WTC11 (cell line): ENCODE measurements at places on chromosomes 1 and 21. TPM values are rescaled to one million over a fixed set of nuclear protein-coding genes. Genes with fewer than 3 reads are reported as not detected.

DNA sequence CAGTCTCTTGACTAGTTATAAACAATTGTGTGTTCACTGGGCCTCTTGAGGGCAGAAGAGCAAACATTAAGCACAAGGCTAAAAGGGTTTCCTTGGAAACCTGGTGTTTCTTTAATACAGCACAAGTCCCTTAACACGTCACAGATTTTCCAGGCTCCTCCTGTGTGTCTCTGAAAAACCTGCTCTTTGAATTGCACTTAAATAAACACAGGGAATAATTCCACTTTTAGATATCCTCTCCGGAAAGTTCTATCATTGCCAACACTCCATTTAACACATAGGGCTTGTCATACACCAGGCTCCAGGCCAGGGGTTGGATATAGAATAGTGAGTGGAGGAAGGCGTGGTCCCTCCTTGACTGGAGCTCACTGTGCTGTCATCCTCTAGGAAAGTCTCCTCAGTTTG lies 442.6 kb downstream of the DSCAM start:
- DNase-seq: no peak

DNA sequence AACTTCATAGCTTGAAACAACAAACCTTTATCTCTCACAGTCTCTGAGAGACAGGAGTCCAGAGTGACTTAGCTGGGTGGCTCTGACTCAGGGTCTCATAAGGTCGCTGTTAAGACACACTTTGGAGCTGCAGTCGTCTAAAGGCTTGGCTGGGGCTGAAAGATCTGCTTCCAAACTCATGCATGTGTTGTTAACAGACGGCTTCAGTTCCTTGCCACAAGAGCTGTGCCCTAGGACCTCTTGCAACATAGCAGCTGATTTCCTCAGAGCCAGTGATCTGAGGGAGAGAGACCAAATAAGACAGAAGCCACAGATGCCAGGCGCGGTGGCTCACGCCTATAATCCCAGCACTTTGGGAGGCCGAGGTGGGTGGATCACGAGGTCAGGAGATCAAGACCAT lies 176.8 kb downstream of the DISC1 start:
- DNase-seq: no peak

The PTPN22 gene
- 0.11 to 0.18 TPM in 2 of 3 replicates, not detected in the other for total RNA-seq

The NR0B2 gene
- not detected in 3 replicates for total RNA-seq

The S100A12 gene
- not detected in 3 replicates for total RNA-seq

The PAPPA2 gene
- 0.27 to 0.74 TPM (median 0.60 TPM) in 3 replicates for total RNA-seq
